Motor neuron (in vitro differentiated cells): ENCODE measurements at places on chromosomes 1 and 21. TPM values are rescaled to one million over a fixed set of nuclear protein-coding genes. Genes with fewer than 3 reads are reported as not detected.

The SLC45A1 gene
- 6.1 and 6.2 TPM in 2 replicates for total RNA-seq

The SYCP1 gene
- not detected in 2 replicates for total RNA-seq

The S100A8 gene
- 0.81 TPM in 1 of 2 replicates, not detected in the other for total RNA-seq

The PRR9 gene
- 0.13 TPM in 1 of 2 replicates, not detected in the other for total RNA-seq

The DSCAM gene
- 2.2 and 3.8 TPM in 2 replicates for total RNA-seq

The HCRTR1 gene
- total RNA-seq = 0.79 and 0.91 TPM in 2 replicates

The RGSL1 gene
- total RNA-seq = 0.77 TPM in 1 of 2 replicates, not detected in the other

The HHAT gene
- total RNA-seq = 12.5 and 13.8 TPM in 2 replicates

The CD164L2 gene
- 0.11 and 0.69 TPM in 2 replicates for total RNA-seq

The OMA1 gene
- 9.8 and 10.8 TPM in 2 replicates for total RNA-seq

The FAM72C gene
- total RNA-seq = 6.2 and 7.3 TPM in 2 replicates

The CHRNB2 gene
- total RNA-seq = 9.2 and 13.5 TPM in 2 replicates

The HRNR gene
- 0.07 and 0.37 TPM in 2 replicates for total RNA-seq

The PRAMEF4 gene
- total RNA-seq = not detected in 2 replicates

The SPRR2D gene
- not detected in 2 replicates for total RNA-seq

The RIIAD1 gene
- total RNA-seq = 7.1 and 8.2 TPM in 2 replicates

The FMO5 gene
- 1.9 and 2.3 TPM in 2 replicates for total RNA-seq

The GNG5 gene
- total RNA-seq = 83.7 and 86.1 TPM in 2 replicates

The ACTL8 gene
- 0.32 and 0.47 TPM in 2 replicates for total RNA-seq

The OR2M3 gene
- total RNA-seq = 0.67 and 0.77 TPM in 2 replicates

The MAN1C1 gene
- 9.3 and 13.9 TPM in 2 replicates for total RNA-seq

The OR6N1 gene
- 0.15 and 0.16 TPM in 2 replicates for total RNA-seq

The FCRL2 gene
- 1.2 TPM in 1 of 2 replicates, not detected in the other for total RNA-seq
